ENCODE measurements at places on chromosomes 4 and X.

DNA sequence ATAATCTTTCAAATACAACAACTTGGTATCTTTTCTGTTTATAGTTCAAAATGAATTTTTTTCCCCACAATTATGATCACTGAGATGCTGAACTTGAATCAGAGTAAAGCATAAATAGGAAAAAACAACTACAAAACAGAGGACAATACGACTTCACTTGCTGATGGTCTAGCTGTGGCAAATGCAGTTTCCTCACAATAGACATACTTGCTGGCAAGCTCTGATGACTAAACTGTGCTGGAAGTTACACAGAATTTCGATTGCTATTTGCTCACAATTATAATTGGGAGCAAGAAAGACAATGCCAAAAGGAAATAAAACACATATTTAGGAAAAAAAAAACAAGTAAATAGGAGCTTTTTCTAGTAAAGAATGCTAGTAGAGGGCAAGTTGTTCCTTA, 14.7 kb downstream of the VEGFC start:
- no peak for DNase-seq

GRCh38 chrX:15566244-15566643, 34.5 kb downstream of the ACE2 start:
- DNase-seq, result no peak

DNA sequence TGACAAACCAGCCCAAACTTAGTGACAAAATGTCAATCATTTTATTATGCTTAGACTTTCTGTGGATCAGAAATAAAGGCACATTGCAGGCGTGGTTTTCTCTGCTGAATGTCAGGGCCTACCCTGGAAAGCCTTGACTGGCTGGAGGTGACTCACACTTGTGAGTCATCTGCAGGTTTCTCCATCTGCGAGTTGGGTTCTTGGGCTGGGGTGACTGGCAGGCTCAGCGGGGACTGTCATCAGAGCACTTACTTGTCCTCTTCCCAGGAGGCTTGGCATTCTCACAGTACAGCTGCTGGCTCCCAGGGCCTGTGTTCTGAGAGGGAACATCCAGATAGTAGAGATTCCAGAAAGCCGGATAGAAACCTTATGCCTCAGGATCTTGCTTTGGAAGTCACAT, 153.8 kb upstream of the AGA start:
- DNase-seq, result no peak

DNA sequence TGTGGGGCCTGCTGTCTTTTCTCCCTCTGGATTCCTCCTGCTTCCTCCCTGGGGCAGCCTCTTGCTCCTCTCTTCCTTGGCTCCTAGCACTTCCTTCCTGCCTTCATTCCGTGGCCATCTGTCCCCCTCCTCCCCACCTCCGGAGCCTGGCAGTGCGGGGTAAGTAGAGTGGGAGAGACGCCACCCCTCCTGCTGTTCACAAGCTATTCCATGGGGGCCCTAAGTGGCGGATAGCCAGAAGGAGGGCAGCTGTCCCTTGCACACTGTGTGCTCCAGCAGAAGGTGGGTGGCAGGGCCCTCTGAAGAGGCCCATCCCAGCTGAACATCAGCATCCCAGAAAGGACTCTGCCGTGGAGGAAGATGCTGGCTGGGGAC, 27.4 kb downstream of the CCNQ start:
- DNase-seq, result no peak

GRCh38 chrX:84064164-84064563, 123.8 kb downstream of the RPS6KA6 start:
- DNase-seq, result no peak

- no peak for DNase-seq
Observed at GRCh38 chrX:49845701-49846403, 16.7 kb downstream of the PAGE4 start.

DNA sequence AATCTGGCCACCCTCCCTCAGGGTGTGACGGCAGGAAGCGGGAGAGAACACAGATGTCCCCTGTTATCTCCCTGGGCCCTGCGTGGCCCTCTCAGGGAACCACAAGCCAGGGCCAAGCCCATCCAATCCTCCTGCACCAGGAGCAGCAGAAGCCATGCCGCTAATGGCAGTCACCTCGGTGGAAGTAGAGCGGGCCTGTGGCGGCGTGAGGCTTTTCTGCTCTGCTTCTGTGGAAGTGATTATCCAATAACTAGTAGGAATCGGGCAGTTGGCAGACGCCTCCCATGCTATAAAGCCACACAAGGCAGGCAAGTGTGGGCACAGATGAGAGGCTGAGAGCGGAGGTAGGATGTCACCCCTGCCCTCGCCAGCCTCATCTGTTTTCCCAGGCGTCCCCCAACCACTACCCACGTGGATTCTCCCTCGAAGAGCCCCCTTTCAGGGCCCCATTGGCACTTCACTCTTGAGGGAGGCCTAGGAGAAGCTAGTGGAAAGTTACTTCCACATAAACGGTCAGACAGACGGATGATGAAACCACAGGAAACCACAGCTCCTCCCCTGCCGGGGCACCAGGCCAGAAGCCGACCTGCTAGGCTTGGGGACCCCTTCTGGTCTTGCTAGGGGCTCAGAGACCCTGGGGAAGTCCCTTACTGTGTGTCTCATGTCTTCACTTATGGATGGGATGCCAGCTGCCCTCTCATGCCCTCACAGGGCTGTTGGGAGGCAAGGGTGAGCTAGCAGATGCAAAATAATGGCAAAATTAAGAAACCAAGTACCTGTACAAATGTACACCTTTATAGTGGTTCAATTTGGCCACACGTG, 18.8 kb upstream of the TMSB4X start:
- no peak for DNase-seq

DNA sequence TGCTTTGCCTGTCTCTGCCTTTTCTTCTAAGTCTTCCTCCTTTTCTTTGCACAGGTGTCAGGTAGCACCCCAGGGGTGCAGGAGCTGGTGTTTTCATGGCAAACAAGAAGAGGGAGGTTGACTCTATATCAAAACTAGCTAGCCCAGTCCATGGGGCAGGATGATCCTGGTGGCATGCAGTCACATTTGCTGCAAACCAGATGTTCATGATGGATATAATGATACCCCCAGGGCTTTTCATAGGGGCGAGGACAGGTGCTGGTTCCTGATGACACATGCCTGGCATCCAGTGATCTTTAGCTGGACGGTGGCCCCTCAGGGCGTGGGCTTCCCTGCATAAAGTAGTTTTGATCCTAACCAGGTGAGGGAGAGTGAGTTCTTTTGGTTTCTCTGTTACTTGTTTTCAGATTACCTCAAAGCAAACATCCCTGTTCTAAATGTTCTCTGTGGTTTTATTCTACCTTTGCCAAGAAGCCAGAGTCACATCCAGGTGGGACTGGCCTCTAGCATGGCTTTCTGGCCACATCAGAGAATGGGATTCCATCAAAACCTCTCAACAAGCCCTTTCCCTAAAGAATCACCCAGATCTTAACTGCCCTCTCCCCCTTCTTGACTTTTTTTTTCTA, 11.2 kb upstream of the UBA6 start:
- DNase-seq, result no peak

- DNase-seq, result no peak
Observed at GRCh38 chrX:77953708-77954107, 15.7 kb downstream of the PGAM4 start.

DNA sequence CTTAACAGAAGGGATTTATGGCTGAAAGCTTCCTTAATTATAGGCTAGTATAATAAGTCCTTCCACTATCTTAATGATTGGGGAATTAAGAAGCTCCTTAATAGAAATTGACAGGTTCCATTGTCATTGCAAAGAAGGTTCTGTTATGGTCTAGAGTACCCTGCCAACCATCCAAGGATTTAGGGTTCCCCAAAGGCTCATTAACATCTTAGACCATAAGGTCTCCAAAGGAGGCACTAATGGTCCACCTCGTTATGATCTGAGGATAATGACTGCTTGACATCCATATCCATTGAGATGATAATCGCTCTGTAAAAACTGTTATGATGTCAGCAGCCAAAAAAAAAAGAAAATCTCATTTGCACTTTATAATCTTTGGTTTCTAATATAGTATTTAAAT, 441.6 kb downstream of the GBA3 start:
- no peak for DNase-seq

DNA sequence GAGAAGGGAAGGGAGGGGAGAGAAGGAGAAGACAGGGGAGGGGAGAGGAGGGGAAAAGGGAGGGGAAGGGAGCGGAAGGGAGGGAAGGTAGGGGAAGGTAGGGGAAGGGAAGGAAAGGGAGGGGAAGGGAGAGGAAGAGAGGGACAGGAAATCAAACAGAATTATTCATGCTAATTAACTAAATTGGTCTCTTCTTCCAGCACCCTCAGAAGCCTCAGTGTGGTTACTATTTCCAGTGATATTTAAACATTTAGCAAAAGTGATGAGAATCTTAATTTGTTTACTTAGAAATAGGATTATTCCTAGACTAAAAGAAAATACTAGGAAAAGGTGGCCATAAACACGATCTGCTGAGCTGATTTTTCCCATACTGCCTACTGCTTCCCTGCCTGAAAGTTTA, 193.1 kb upstream of the CPEB2 start:
- no peak for DNase-seq

DNA sequence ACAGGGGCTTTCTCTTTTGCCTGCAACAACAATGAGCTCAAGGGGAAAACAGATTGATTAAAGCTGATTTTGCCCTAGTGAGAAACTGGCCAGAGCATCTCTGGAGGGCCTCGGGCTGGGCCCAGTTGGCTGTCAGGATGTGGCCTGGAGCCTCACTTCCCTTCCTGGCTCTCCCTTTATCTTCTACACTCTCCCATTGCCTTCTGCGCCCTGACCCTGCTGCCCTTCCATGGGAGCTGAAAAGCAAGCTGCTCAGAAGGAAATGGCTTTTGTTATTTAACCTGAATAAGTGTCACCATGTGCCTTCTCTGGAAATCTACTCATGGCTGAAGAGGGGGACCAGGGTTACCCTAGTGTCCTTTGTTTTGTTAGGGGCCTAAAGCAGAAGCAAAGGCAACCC, 43.8 kb downstream of the NHSL2 start:
- DNase-seq, result no peak

- DNase-seq, result peak; percentile 32
Observed at GRCh38 chr4:174283507-174284471, at the start of the genes CEP44 and FBXO8. CEP44 (plus strand) TSS chr4:174283911; CDS start chr4:174299122, 15,211 bp downstream. FBXO8 (minus strand) TSS chr4:174283667; CDS start chr4:174263092, 20,575 bp downstream.

DNA sequence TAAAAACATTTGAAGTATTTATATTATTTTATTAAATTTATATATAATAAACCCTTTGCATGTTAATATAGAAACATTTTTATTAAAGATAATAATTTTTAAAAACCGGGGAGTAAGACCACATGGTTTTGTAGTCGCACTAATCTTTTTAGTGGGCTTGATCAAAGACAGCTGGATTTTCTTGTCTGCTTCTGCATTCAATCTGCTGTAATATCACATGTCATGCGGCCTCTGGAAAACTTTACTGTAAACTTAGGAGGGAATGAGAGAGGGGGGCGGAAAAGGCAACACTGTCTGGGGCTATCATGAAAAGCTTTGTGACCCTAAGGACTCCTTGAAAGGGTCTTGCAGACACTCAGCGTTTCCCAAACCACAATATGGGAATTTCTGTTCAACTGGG, 62.8 kb upstream of the NLGN4X start:
- no peak for DNase-seq

GRCh38 chrX:101759000-101759399, 99.3 kb upstream of the ARMCX2 start:
- DNase-seq, result no peak

GRCh38 chr4:59655996-59656395, 1544.1 kb upstream of the ADGRL3 start:
- no peak for DNase-seq

- no peak for DNase-seq
Observed at GRCh38 chr4:915595-915994, 16.5 kb downstream of the GAK start.

DNA sequence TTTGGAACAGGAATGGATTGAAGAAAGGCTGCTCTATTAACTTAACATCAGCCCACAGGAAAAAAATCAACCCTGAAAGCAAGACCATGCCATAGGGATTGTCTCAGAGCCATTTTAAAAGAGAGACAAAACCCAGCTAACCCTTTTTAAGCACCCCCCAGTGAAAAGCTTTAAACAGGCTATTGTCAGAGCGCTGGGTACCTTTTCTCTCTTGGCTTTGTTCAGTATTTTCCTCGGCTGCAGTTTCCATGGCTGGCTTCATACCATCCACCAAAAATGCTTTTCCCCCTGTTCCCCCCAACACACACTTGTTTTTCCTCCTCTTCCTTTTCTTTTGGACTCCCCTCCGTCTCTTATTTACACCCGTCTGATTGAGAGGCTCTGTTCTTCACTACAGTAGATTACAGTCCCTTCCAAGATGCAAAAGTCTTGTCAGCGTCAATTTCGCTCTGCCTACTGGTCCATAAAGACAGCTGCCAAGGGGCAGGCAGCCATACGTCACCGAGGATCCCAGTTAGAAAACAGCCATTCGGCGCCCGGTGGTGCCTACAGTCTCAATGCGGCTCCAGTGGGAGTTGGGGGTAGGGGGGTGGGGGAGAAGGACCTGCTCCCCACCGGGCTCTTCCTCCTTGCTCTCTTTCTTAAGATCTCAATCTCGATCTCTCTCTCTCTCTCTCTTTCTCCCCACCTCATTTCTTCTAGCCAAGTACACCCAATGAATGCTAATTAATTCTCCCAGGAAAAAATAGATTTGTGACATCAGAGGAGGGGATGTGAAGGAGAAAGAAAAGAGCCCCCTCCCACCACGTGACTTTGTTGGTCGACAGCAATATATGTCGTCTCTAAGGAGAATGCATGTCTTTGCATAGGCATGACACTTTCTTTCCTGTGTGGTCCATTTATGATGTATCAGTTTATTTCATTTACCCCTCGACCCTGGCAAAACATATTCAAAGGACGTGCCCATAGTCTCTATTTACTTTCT, at the start of gene GPM6B:
TSS of gene GPM6B (minus strand) at position 451 of the 985 bp plus-strand sequence. CDS start at position 262, 189 bp downstream.
- no peak for DNase-seq

DNA sequence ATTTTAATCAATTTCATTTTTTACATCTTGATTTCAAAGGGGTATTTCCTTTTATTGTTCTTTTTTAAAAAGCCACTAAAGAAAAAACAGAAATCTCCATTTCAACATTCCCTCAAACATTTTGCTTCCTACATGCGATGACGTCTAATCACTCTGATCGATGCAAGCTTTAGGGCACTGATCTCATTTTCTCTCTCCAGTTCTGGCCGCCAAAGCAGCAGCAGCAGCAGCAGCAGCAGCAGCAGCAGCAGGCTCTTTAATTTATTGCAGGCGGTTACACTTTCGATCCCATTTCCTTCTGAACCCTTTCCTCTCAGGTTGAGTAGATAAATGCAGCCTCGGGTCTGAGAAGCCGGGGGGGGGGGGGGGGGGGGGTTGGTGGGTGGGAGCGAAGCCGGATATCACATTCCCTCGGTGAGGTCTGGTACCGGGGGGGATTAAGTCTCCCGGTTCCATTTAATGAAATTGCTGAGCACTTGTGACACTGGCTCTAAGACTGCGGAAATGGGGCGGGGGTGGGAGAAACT, 3.4 kb upstream of the PCDH7 start:
- DNase-seq, result no peak

GRCh38 chr4:25484243-25484721, 107.2 kb downstream of the ANAPC4 start:
- DNase-seq, result no peak

GRCh38 chrX:79170476-79171035, 26.1 kb downstream of the GPR174 start:
- no peak for DNase-seq

- no peak for DNase-seq
Observed at GRCh38 chrX:150961631-150962030, 21.5 kb upstream of the HMGB3 start.

Measured in stimulated activated CD8-positive, alpha-beta memory T cell treated with anti-CD3 and anti-CD28 coated beads, Interleukin-15, amount 100 ng/mL, for 1 hour (primary cell).